Hepatic stellate cell (primary cell): ENCODE measurements at places on chromosomes 7 and 10.

DNA sequence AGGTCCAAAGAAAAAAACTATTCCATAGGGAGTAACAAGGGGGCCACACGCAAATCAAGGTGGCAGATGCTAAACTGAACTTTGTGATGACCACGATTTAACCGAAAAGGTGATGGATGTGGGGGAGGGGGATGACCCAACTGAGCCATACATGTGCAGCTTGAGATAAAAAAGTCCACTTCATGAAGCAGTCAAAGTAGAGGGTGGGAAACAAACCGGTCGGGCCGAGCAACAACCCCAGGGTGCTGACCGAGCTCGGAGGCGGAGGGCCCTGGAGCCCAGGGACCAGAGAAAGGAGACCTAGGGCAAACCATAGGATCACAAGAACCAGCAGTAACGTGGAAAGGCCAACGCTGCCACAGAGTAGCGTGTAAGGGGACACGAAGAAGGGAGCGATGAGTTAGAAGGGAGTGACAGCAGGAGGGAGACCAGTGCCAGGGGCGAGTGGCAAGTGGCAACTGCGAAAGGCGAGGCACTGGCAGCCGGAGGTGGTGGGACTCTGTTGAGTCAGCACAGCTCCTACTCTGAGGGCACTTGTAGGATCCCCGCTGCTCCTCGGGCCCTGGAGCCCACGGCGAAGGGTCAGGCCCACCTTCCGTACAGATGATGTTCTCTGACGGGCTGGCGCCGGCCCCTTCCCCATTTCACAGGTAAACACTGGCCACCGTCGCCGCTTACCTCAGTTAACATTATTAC lies 540 bp downstream of the SNX13 start:
- peak; percentile 42 for DNase-seq

DNA sequence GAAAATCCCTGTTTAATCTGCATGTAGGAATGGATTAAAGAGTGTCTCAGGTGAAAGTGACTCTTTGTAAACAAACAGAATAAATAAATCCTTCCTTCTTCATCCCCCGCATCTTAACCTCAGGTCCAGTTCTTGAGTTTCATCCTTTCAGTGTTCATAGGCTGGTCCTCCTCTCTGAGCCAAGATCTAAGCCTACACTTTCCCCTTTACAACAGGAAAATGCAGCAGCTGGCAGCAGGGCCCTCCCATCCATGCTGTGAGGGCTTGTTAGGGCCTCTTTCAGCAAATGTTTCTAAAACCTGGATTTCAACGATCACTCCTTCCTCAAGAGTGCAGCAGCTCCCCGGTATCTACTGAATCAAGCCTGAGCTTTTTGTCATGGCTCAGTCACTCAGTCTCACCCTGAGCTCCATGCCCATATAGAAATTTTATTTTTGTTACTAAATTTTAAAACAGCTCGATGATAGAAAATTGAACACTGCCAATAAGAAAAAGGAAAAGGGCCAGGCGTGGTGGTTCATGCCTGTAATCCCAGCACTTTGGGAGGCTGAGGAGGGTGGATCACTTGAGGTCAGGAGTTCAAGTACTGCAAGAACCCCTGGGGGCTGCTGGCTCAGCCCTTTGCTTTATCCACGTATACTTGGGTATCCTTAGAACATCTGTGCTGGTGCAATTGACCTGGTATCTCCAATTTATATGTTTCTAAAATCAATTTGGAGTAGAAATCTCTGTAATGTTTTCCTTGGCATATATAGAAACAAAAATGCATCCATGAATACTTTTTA lies 15.6 kb downstream of the BLNK start:
- DNase-seq: no peak

GRCh38 chr10:57982091-57982490 lies 285.6 kb downstream of the IPMK start:
- no peak for DNase-seq

DNA sequence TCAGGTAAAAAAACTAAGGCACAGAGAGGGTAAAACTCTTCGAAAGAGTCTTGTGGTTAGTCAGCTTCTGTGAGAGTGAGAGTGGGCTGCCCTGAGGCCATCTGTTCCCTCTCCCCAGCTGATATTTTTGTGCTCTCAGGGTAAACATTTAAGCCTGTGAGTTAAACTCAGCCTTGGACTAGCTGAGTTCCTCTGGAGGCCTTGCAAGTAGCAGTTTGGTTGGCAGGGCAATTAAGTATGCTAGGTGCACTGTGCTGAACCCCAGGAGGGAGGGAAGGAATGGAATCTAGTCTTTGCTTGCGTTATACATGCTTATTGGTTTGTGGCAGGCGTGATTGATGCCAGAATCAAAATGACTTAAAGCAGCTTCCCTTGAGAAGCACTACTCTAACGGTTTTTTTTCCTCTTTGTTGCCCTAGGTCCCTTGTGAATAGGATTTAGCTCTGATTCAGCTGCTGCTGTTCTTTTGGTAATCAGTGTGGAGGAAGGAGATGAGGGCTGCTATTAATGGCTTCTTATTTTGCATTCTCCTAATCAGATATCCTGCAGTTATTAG lies 140.2 kb downstream of the AUTS2 start:
- no peak for DNase-seq

GRCh38 chr7:80603940-80604339 lies 34.5 kb upstream of the CD36 start:
- no peak for DNase-seq

GRCh38 chr7:120052884-120053382 lies 220.0 kb upstream of the KCND2 start:
- DNase-seq: peak; percentile 69

GRCh38 chr10:21496343-21497176 lies 28.9 kb downstream of the SKIDA1 start:
- peak; percentile 57 for DNase-seq

GRCh38 chr7:134289423-134289822 lies 27.3 kb downstream of the SLC35B4 start:
- no peak for DNase-seq

DNA sequence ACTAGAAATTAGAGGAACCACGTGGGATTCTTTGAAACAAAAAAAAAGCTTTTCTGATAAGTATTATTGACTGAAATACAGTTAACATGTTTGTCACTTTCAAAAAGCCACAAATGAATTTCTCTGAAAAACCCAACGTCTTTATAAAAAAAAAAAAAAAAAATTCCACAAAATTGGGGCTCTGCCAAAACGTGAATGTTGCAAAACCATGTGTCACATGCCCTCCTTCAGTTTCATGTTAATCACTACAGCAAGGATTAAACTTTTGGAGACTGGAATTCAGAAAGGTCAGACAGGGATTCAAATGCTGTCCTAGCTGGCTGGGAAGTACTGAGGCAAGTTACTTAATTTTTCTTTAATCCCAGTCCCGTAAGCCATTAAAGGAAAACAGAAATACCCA lies 278.0 kb upstream of the KLF14 start:
- DNase-seq: peak; percentile 88
